HT1080 (cell line): ENCODE measurements at places on chromosomes 12 and 14. TPM values are rescaled to one million over a fixed set of nuclear protein-coding genes. Genes with fewer than 3 reads are reported as not detected.

DNA sequence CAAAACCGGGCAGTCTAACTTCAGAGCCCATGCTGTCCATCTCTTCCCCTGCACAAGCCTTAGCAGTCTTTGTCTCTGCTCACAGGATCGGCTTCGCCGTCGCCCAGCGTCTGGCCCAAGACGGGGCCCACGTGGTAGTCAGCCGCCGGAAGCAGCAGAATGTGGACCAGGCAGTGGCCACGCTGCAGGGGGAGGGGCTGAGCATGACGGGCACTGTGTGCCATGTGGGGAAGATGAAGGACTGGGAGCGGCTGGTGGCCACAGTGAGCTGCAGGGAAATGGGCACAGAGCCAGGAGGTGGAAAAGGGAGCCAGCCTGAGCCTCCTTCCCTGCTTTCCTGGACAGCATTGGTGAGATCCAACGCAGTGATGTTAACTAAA, 14.2 kb upstream of the CARMIL3 start:
- no peak for DNase-seq

Gene TMED8
- total RNA-seq = 11.8 and 13.7 TPM in 2 replicates

Gene BAZ1A
- 24.5 and 27.4 TPM in 2 replicates for total RNA-seq

DNA sequence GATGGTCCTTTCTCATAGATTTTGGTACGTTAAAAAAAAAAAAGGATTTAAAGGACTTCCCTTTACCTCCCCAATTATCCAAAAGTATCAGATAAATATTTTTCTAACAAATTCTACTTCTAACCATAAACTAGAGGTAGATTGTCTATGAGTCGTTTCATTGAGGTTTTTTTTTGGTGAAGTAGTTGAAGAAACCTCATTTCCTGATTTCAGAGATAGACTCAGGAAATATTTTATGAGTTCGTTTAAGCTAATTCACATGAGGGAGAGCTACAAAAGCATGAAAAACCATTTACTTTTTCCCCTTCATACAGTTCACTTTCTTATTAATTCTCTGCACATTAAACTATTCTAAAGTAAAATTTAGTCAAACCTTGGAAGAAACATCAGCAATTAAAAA, 112.5 kb downstream of the RALGAPA1 start:
- DNase-seq = no peak

Gene TCTN2
- 4.9 and 6.1 TPM in 2 replicates for total RNA-seq

DNA sequence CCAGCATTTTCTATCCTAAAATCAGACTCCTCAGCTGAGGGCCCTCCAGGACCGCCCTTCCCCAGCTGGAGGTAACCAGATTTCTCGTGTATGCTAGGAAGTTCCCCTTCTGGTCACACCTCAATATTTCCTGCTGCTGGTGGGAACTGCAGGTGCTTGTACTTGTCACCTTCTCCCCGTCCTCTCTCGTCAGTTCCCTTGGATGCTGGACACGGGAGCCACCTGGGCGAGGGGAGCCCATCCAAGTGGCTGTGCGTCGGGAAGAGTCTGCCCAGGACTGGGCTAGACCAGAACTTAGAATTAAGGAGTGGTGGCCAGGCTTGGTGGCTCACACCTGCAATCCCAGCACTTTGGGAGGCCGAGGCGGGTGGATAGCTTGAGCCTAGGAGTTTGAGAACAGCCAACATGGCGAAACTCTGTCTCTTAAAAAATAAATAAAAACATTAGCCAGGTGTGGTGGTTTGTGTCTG, 23.2 kb upstream of the KIF26A start:
- no peak for DNase-seq

Gene TMPRSS12
- not detected in 2 replicates for total RNA-seq

DNA sequence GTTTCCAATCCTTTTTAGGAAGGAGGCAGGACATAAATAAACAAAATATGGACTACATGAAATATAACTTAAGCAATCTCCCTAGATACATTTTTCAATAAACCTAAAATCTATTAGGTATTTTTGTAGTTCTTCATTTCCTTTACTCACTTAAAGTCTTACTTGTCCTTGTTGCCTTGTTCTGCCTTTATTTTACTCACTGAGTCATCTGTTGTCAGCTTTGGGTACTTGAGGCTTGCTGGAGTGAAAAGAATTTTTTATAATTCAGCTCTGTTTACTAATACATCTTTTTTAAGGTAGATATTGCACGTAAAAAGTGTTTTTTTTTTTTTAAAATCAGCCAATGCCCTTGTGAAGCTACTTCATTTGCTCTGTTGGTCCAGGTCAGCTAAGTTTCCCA, 216.2 kb downstream of the PELI2 start:
- DNase-seq = no peak

Gene TNFRSF1A
- total RNA-seq = 124 and 209 TPM in 2 replicates

DNA sequence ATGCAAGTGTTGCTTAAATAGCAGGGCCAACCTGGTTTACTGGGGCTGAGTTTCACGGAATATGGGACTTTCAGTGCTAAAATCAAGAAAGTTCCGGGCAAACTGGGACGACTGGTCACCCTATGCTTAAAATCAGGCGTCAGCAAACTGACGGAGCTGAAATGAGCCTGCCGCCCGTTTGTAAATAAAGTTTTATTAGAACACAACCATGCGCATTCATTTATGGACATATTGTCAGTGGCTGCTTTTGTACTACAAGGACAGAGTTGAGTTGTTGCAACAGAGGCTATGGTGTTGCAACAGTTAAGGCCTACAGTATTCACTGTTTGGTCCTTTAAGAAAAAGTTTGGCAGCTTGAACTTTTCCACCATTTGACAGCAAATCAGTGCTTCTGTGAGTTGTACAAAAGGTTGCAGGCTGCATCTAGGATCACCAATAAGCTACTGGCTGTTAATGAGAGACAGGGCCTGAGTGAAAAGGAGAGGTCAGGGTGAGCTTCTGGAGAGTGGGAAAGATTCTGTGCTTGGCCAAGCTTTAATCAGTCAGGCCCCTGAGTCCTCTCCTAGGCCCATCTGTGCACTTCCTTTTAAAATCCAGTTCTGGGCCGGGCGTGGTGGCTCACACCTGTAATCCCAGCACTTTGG, 13.3 kb downstream of the SELPLG start:
- no peak for DNase-seq

Gene TMTC1
- total RNA-seq = 0.11 and 0.87 TPM in 2 replicates

Gene PZP
- total RNA-seq = not detected in 2 replicates

Gene SCN8A
- total RNA-seq = 2.7 and 3.3 TPM in 2 replicates

DNA sequence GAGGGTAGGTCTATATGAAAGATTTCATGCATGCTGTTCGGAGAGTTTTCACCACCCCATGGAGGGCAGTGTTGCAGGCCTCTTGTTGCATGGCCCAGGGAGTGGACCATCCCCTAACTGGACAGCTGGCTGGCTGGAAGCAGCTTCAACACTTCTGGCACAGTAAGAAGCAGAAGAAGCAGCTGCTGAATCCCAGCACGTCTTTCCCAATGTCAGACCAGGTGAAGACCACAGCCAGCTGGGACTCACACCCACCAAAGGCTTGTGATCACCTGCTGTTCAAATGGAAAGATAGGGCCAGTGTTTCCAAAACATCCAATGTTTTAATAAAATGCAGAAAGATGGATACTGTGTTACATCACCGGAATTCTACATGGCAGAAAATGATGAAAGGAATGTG, 1423.6 kb downstream of the AACS start:
- no peak for DNase-seq

GRCh38 chr14:77691259-77691658, 16.6 kb downstream of the ALKBH1 start:
- DNase-seq = peak; percentile 9

Gene SOAT2
- total RNA-seq = not detected in 2 replicates

DNA sequence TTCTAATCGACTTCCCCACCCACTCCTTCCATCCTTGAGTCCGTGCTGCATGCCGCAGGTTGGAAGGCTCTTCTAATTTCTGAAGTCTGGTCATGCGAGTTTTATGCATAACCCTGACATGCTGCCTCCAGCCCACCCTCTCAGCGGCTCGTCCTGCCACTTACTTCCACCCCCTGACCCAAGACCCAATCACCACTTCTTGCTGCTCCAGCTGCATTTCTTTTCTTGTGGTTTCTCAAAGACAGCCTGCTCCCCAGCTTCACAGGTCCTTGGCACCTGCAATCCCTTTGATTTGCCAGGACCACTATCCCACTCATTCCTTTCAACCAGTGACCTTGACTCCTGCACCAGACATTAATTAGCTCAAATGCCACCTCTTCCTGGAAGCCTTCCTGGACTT, 486.7 kb downstream of the VRK1 start:
- no peak for DNase-seq

DNA sequence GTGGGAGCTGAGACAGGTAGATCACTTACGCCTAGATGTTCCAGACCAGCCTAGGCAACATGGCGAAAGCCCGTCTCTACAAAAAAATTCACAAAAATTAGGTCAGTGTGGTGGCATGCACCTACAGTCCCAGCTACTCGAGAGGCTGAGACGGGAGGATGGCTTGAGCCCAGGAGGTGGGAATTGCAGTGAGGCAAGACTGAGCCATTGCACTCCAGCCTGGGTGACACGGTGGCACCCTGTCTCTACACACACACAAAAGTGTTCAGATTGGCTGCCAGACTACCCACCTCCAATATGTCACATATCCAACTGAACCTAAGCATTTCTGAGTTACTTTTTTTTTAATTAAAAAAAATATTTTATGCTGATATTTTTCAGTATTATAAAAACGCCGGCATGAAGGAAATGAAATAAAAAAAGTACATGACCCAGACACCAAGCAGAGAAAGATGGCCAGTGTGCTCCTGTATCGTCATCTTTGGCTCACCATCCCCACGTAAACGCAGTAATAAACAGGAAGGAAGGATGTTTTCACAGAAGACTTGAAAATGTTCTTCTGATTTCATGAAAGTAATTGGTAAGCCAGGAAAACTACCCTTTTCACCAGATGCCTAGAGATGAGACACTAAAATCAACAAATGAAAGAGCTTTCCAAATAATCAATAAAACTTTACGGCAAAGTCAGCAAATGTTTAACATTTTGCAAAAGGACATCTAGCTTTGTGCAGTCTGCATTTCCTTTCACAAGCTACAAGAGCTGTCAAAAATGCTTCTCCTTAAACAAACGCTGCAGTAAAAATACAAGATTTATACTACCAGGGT, 26.4 kb downstream of the CDC42BPB start:
- no peak for DNase-seq

DNA sequence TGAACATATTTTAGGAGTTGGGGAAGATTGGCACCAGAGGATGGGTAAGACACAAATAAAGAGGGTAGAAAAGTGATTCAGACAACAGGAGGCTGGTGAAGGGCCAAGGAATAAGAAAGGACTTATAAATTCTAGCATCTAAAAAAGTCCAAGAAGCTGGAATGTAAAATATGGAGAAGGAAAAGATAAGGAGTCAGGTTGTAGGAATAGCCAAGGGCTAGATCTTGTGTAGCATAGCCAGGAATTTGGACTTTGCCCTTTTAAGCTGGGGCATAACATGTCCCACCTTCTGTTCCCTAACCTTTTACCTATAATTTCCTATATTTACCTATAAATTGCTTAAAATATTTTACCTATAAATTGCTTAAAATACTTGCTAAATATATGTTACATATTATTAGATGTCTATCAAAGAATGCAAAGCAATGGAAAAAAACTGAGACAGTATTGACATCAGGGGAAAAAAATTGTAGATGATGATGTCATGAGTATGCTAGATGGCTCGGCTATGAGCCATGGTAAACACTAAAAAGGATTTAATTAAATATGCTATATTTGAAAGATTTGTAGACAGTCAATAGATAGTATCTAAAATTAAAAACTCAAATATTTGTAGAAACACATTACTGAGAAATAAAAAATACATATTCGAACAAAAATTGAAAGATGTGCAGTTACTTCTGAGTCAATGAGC, 99.7 kb upstream of the PLEKHG7 start:
- no peak for DNase-seq

DNA sequence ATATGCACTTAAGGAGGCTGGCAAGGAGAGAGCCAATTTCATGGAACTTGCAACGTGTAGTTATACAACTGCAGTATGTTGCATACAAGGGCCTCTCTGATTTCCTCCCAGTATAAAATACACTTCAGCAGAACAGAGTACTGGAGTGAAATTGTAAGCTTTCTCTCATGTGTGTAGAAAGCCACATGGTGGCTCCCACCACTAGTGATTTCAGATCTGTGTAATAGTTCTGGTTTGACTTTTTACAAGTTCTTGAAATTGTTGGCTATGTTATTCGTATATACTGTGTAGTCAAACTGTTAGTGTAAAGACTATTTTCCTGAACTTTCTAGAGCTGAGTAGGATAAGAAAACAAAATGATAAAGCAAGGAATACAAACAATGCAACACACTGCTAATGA, 16.4 kb upstream of the LMO3 start:
- no peak for DNase-seq

Gene SMCO2
- total RNA-seq = 0.35 and 0.37 TPM in 2 replicates

DNA sequence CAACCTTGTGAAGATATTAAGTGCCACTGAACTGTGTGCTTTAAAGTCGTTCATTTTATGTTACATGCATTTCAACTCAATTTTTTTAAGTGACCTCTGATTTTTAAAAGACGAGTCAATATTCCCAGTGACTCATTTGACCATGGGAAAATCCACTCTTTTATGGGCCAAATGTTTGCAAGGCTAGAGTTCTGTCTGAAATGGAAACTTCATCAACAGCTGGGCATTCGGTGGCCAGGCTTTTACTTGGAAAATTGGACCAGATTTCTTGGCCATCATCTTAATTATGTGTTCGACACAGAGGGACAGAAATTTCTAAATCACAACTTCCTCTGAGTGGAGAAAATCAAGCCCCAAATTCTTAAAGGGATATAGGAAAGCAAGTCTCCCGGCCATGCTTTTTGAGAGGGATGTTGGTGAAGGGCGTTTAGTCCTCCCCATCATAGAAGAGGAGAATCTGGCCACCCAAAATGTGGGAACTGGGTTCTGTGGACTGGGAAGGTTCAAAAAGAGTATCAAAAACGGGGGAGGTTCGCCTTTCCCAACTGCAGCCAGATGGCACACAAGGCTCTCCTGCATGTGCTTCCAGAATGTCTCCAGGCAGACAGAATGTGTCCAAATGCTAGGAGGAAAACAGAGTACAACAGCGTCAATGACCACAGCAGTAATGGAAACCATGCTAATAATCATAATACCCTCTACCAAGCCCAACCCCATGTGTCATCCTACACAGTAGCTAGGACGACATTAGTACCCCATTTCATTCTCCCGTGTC, 40.9 kb upstream of the FZD10 start:
- DNase-seq = no peak

DNA sequence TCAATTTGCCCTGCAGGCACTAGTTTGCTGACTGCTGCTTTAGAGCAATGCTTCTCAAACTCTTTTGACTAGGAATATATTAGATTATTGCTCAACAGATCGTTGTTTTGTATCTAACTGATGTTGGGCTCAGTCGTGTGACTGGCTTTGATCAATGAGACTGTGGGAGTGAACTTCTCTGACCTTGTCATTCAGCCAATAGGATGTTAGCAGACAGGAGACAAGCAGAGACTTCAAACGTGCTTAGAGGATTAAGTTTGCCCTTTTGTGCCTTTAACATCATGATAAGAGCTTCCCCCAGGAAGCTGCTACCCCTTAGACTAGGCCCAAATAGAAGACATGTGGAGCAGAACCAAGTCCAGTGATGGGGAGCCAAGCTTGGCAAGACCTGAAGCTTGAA, 76.7 kb upstream of the ELK3 start:
- DNase-seq = no peak

Gene BCL2L14
- not detected in 2 replicates for total RNA-seq

Gene NYNRIN
- 0.03 and 0.05 TPM in 2 replicates for total RNA-seq

Gene RBP5
- not detected in 2 replicates for total RNA-seq

- DNase-seq = peak; percentile 52
Observed at GRCh38 chr12:65156366-65156841, 13.0 kb upstream of the LEMD3 start.

Gene KLHL33
- total RNA-seq = not detected in 2 replicates
